ENCODE measurements at places on chromosomes 6 and 20. TPM values are rescaled to one million over a fixed set of nuclear protein-coding genes. Genes with fewer than 3 reads are reported as not detected.

Gene MYL9
- polyA plus RNA-seq: 1,393 TPM

DNA sequence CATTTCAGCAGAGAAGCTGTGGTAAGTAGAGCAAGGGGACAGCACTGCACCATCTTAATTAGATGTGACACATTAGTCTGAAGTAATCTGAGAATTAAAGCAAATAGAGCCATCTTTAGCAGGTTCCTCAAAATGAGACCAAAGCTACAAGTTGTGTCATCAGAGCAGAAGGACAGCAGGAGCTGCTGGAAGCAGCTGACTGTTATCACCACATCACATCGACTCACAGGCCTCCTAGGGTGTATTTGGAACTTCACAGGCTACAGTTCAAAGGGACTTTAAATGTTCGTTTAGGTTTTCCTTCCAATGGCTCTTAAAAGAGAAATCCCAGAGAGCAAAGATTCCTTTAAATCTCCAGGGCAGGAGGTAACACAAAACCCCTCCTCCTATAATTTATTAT is 69.5 kb downstream of the LCA5 start:
- no peak for DNase-seq

DNA sequence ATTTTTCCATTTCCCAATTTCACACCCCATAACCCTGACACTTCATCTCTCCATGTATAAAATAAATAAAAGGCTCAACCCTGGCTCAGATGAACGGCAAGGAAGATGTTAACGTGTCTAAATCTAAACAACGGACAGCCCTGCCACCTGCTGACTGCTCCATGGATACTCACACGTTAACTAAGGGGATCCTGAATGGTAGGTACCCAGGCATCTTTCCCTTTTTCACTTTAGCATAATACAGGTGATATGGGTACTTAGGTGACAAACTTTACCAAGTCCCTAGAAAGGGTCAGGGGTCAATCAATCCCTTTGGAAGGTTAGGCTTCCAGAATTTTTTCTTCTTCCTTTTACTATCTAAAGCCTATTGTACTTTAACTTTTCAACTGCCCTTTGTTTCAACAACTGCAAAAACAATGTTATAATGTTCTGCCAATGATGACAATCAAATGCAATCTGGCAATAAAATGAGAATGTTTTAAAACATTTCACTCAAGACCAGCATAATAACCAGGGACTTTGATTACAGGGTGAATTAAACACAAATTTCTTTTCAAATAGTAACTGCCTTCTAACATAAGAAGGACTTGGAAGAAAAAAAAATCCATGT is 52.4 kb upstream of the IPCEF1 start:
- no peak for DNase-seq

DNA sequence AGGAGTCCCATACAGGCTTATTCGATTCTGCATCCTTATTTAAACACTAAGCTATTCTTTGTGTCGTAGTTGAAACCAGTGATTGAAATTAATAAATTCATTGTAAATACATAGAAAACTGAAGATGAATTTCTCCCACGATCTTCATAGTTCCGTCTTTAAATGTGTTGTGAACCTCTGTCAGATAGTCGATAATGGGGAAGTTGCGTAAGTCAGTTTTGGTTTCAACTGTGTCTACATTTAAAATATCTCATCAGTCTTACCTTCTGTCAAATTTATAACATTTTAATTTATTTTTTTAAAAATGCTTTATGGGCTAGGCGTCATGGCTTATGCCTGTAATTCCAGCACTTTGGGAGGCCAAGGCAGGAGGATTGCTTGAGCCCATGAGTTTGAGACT is 12.7 kb downstream of the STX11 start:
- DNase-seq: no peak

DNA sequence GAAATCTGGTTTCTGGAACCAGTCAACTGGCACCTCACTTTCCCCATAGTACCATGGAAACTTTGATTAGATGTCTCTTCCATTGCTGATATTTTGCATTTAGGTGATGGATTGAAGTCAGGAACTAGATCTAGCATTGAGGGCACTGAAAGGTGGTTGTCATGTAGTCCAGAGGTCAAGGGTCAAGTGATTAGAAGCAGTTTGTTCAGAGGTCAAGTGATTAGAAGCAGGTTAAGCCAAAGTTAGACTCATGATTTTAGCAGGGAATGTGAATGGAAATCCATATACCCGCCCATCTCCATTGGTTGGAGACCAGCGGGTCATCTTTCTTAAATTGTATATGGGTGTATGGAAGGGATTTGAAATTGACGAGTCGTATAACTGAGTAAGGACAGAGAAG is 51.2 kb downstream of the CBFA2T2 start:
- no peak for DNase-seq

GRCh38 chr20:1871807-1872458 is 23.3 kb upstream of the SIRPA start:
- no peak for DNase-seq
